T-helper 2 cell treated with Interferon-gamma antibody and Interleukin-4, amounts not matched to agents 100 ng/mL and 5 ng/mL, for 36 hours (primary cell): ENCODE measurements at places on chromosomes 6 and 20. TPM values are rescaled to one million over a fixed set of nuclear protein-coding genes. Genes with fewer than 3 reads are reported as not detected.

The TBXT gene
- not detected in 2 replicates for total RNA-seq

The OR2H2 gene
- total RNA-seq = not detected in 2 replicates

The F13A1 gene
- not detected in 2 replicates for total RNA-seq

The MYBL2 gene
- 102 and 104 TPM in 2 replicates for total RNA-seq

The SPATA25 gene
- 0.52 and 1.0 TPM in 2 replicates for total RNA-seq

The PBOV1 gene
- total RNA-seq = not detected in 2 replicates

The KHDRBS2 gene
- total RNA-seq = not detected in 2 replicates

The SOX18 gene
- 0.68 and 0.75 TPM in 2 replicates for total RNA-seq

The GJA1 gene
- total RNA-seq = 0.07 TPM in 1 of 2 replicates, not detected in the other

The MYCT1 gene
- not detected in 2 replicates for total RNA-seq

The CALHM6 gene
- 17.1 and 20.7 TPM in 2 replicates for total RNA-seq

The PACRG gene
- not detected in 2 replicates for total RNA-seq

The SMIM26 gene
- total RNA-seq = 41.8 and 49.3 TPM in 2 replicates
